Stimulated activated CD8-positive, alpha-beta memory T cell treated with anti-CD3 and anti-CD28 coated beads, Interleukin-15, amount 100 ng/mL, for 4 hours (primary cell): ENCODE measurements at places on chromosomes 16 and 17.

DNA sequence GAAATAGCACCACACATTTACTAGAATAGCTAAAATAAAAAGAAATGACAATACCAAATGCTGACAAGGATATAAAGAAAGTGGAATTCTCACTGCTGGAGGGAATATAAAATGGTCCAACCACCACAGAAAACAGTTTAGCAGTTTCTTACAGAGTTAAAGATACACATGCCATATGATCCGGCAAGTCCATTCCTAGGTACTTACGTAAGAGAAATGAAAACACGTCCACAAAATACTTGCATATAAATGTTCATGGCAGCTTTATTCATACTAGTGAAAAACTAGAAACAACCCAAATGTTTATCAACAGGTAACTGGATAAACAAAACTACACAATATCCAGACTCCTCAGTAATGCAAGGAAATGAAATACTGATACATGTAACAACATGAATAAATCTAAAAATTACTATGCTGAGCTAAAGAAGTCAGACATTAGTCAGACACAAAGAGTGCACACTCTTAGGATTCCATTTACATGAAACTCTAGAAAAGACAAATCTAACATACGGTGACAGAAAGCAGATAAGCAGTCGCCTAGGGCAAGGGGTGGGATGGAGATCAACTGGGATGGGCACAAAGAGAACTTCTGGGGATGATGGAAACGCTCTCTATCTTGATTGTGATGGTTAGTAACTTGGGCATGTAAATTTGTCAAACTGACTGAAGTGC lies 76.4 kb downstream of the SMG6 start:
- no peak for DNase-seq

DNA sequence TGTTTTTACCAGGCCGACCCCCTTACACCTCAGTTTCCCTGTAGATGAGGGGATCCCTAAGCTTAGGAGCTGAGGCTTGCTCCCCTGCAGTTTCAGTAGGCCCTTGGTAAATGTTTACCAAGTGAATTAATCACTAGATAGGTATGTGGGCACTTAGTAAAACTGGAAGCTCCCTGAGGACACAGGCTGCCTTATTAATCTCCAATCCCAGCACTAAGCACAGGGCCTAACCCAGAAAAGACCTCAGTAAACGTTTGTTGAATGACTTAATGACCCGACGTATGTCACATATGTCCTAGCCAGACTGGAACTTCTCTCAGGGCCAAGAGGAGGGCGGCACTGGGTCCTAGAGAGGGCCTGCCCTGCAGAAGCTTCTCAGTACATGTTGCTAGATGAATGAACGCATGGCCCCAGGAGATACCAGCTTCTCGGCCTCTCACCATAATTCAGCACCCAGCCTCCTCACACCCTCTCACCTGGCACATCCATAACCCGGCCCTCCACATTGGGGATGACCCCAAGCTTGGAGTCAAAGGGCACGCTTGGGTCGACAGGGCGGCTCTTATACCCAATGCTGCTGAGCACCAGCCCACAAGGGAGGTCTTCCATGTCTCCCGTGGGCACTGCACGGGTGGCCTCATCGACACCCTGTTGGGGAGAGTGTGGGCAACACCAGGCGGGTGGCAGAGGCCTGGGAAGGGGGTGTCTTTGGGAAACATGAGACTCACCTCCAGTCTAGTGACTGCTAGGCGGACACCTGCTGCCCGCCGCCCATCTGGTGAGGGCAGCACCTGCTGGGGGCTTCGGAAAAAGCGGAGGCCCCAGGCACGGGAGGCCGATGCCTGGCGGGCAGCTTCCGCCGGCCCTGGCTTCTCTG lies 4.0 kb upstream of the GRIN2C start:
- DNase-seq, result no peak

GRCh38 chr16:55621771-55622170 lies 34.0 kb upstream of the SLC6A2 start:
- DNase-seq, result no peak

DNA sequence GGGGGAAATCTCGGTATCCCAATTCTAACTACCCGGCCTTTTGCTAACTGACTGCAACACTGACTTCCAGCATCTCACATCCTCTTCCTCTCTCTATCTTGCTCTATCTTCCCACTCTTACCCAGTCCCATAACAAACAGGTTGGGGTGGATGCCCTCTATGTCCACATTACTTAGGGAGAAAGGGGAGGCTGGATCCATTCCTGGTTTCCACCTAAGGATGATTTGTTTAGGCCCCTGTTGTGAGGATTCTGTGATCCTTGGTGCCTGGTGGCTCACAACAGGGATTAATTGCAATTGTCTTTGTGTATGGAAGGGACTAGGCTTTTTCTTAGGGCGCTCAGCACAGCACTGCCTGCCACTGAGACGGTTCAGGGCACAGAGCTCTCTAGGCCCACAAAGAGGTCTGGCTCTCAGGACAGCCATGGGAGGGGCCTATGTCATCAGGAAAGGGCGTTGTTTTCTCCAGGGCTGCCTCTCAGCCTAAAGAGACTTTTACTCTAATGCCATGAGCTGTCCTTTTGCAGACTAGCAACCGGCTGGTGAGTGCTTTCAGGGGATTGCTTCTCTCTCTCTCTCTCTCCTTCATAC lies 612.1 kb upstream of the SALL1 start:
- DNase-seq, result no peak

DNA sequence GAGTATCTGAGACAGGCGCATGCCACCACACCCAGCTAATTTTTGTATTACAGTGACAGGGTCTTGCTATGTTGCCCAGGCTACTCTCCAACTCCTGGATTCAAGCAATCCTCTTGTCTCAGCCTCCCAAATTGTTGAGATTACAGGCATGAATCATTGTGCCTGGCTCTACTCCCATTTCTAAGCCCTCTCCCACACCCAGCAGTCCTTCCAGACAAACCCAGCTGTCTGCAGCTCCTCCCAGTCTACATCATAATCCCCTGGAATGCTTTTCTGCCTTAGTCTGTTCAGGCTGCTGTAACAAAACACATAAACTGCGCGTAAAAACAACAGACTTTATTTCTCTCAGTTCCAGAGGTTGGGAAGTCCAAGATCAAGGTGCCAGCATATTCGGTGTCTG lies 144.5 kb downstream of the GRIN2A start:
- no peak for DNase-seq
